ENCODE measurements at places on chromosomes 5 and 9. TPM values are rescaled to one million over a fixed set of nuclear protein-coding genes. Genes with fewer than 3 reads are reported as not detected.

C5orf58 gene
- total RNA-seq, result not detected

SH2D3C gene
- total RNA-seq, result 11.5 TPM

TMEM171 gene
- not detected for total RNA-seq

PFN3 gene
- total RNA-seq, result not detected

C9orf78 gene
- total RNA-seq, result 43.1 TPM

PCDHA13 gene
- total RNA-seq, result 0.15 TPM

- no peak for DNase-seq
Measured at GRCh38 chr5:172424111-172424490, 30.2 kb downstream of the SH3PXD2B start.

GRCh38 chr9:19660019-19660418, 128.8 kb downstream of the SLC24A2 start:
- DNase-seq, result no peak

DNA sequence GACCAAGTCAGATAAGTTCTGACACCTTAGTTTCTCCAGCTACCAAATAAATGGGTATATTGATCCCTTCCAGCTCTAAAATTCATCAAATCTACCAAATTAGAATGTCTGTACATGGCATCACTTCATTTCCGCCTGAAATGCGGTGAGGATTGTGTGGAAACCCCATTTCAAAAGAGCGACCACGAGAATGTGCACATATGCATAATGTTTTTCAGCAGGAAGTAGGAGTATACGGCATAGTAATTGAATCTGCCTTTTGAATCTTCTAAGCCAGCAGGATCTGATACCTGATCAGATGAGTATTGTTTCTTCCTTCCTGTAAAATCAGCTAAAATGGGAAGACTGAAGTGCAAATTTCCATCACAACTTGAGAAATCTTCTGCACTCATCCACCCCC, 418.6 kb downstream of the TMEM38B start:
- DNase-seq, result no peak

DNA sequence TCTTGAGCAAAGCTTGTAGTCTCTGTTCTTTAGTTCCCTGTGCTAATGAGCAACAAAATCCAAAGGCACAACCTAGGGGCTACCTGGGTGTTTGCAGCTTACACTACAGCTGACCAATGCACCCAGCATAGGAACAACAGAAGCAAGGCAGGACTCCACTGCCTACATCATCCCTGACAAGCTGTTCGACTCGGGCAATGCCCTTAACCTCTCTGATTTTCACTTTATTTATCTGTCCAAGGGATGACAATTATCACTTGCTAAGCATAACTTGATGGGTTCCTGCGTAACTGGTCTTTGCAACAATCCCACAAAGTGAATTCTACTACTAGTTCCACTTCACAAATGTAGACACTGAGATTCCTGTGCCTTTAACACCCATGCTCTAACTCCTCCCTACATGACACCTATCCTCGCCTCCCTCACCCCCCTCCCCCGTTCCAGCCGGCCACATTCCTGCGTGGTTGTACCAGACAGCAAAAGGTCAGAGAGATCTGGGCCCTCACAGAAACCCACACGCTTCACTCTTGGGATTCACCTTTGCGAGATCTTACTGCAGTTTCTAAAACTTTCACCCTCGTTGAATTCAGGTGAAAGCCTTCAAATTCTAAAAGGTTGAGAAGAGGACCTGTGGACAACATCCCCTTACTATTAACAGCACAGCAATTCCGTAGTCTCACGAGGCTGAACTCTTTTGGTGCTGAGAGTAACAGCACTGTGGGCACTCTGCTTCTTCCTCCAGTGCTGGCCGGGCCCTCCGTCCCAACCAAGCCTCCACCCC, 995 bp downstream of the IPPK start:
- peak; percentile 74 for DNase-seq

DNA sequence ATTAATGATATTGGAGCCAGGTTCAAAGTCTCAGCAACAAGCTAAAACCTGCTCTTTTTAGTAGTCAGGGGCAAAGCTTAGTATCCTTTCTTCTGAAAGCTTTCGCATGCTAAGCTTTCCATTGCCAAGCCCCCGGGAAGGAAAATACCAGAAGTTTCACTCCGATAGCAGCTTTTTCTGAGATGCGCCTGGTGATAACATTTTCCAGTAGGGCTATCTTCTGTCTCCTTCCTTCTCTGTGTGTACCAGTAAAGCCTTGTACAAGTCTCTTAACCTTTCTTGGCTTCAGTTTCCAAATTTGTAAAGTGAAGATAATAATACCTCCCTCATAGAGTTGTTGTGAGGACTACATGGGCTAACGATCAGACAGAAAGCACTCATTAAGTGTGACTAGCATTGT, 36.7 kb downstream of the DOCK8 start:
- DNase-seq, result no peak

DNA sequence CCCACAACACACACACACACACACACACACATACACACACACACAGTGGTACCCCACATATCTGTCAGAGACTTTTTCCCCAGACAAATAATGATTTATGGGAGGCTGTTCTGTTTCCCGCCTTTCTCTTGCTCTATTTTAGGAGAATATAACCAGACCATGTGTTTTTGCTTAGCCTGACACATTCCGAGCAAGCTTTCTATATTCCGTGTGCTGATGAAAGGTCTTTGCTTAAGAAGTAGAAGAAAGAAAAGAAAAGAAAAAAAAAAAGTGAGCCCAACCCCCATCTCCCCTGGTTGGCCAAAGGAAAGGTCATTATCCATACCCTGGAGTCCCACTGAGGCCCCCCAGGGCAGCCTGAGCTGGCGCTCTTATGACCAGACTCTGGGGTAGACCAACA, 338.6 kb downstream of the SLIT3 start:
- DNase-seq, result no peak

- DNase-seq, result peak; percentile 51
Measured at GRCh38 chr5:80143491-80143890, 108.3 kb downstream of the THBS4 start.

DNA sequence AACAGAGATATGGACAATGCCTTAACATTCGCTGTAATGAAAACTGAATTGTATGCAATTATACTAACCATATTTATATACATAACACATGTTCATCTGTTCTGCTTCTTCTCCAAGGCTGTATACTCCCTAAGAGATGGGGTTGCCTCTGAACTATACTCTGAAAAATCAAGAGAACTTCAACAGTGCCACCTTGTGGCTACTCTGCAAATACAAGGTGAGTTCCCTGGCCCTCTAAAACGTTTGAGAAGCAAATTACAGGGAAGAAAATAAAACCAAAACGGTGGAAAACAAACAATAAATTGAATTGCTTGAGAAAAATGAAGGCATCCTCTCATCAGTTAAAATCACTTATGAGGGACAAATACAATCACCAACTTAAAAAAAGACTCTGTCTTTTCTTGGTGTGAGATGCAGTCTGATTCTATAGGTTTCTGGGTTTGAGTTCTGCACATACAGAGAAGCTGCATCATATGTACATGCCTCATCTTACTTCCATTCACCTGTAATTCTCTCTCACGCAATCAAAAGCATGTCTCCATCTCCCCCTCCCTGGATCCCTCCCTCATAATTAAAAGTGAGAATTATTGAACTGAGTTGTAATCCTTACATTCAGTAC, 98.6 kb downstream of the FBXW11 start:
- no peak for DNase-seq

- DNase-seq, result no peak
Measured at GRCh38 chr9:69932901-69933300, 110.7 kb upstream of the MAMDC2 start.

DNA sequence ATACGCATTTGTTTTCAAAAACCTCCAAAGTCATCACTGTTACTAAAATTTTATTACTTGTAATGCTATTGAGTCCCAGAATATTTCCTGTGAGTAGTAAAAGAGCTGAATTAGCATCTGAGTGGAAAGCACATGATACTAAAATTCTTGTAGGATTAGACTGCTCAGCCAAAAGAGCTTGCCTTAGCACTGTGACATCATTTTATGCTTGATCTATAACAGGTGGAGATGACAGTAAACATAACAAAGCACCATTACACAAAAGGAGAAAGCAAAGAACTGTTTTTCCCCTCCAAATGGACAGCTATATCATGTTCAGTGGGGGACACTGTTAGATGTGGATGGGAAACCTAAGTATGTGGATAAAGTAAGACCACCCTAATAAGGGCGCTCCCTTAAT, 5.8 kb upstream of the JAK2 start:
- DNase-seq, result no peak

- no peak for DNase-seq
Measured at GRCh38 chr9:11577522-11577921, 964.7 kb upstream of the PTPRD start.

- peak; percentile 54 for DNase-seq
Measured at GRCh38 chr9:88994469-88995199, 3.4 kb downstream of the S1PR3 start.

DNA sequence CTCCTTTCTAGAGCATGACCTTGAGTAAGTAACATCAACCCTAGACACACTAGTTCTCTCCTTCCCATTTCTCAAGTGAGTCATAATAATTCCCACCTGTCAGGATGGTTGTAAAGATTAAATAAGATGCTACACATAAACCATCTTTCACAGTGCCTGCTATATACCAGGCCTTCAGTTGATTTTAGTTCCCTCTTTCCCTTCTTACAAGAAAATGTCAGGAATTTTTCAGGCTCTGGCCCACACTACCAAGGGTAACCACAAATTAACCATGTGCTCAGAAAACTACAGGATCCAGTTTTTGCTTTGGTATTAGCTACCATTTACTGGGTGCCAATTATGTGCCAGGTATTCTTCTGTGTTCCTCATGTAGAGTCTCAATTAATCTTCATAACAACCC, 42.7 kb upstream of the RARS1 start:
- no peak for DNase-seq

DNA sequence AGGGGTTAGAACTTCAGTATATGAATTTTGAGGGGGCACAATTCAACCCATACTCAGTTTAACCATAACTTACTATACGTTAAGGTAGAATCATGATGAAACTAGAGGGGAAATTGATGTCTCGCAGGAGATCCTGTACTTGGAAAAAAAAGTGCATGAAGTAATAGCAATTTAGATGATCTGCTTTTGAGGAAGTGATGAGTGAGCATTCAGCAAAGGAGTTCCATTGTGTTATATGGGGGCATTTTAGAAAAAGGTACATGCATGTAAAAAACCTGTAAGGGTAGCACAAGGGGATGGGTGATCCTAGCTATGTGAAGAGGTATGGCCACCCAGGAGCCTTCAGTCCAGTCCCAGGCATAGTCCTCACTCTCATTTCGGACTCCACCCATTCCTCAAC, 14.8 kb upstream of the TMC1 start:
- no peak for DNase-seq

- DNase-seq, result no peak
Measured at GRCh38 chr5:113172231-113172826, 195.7 kb downstream of the DCP2 start.

DNA sequence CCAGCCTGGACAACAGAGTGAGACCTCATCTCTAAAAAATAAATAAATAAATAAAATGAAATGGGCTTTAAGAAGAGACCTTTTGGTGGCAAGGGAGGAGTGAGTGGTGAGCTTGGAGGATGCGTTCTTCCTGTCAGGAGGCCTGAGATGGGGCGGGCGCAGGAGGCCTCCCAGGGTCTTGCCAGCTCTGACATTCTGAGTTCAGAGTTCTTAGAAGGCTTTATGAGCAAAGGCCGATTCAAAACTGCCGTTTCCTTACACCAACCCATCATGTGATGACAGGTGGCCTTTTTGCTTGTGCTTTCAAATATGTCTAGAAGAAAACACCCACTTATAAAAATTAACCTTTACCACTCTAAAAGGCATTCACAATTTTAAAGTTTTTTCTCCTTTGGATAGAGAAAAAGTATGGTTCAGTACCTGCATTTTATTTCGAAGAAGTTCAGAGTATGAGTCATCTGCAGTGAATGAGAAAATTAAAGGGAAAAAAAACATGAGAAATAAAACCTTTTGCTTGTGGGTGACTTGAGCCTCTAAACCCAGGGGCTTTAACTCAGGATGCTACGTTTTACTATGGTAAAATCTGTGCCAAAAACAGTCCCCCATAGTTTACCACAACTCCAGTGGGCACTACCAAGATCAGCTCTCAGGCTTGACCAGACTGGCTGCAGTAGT, 157.4 kb upstream of the OTULINL start:
- no peak for DNase-seq

- DNase-seq, result peak; percentile 16
Measured at GRCh38 chr5:170117736-170118135, 12.0 kb downstream of the FOXI1 start.

DNA sequence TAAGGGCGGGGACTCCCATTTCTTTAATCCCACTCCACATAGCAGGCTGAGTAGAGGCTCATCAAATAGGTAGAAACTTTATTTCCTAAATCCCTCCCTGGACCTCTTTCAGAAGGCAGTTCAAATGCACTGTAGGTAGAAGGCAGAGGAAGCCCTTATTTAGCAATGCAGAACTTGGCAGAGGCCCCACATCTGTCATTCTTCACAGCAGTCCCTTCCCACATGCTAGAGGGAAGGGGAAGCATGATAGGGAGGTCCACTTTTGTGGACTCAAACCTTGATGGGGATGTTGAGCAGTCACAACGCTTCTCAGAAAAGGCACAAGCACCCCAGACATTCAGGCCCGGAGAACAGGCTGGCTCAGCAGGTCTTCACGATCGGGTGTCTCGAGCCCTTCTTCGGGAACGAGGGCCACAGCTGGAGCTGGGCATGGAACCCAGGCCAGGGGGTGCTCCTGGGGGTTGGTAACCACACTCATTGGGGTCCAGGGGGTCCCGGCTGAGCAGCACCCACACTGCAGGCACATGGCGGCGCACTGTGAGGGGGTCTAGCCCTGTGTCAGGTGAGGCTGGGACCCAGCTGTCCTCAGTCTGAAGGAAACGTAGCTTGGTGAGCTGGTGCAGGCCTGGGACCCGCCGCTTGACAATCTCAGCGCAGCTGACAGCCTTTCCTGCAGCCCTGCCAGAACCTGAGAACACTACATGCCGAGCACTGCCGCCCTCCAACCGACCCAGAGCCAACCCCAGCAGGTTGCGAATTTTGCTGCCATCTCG, 1.3 kb downstream of the RPP25L start:
- no peak for DNase-seq

GRCh38 chr9:72048850-72049249, 11.6 kb downstream of the C9orf57 start:
- DNase-seq, result no peak

- no peak for DNase-seq
Measured at GRCh38 chr9:132970324-132971062, 8.0 kb upstream of the GFI1B start.

- no peak for DNase-seq
Measured at GRCh38 chr5:171644536-171644935, 141.1 kb upstream of the SMIM23 start.
